IMR-90 (cell line): ENCODE measurements at places on chromosomes 5 and 9. TPM values are rescaled to one million over a fixed set of nuclear protein-coding genes. Genes with fewer than 3 reads are reported as not detected.

DNA sequence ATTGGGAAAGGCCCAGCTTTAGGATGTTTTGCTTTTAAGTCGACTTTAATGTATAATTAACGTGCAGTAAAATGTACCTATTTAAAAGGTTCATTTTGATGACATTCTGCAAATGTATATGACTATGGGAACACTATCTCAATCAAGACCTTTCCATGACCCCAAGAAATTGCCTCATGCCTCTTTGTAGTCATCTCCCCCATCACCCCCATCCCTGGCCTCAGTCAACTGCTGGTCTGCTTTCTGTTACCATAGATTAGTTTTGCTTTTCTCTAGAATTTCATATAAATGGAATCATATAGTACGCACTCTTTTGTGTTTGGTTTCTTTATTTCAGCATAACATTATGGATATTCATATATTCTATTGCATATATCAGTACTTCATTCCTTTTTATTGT is 80.7 kb upstream of the C9orf72 start:
- no peak for DNase-seq

TLR4 gene
- not detected in 2 replicates for polyA plus RNA-seq

MARVELD2 gene
- 0.29 and 0.51 TPM in 2 replicates for polyA plus RNA-seq

IFNA13 gene
- not detected in 2 replicates for polyA plus RNA-seq

ADAMTS13 gene
- 2.8 and 3.1 TPM in 2 replicates for polyA plus RNA-seq

- DNase-seq: no peak
Observed at GRCh38 chr9:37466037-37466709, 923 bp upstream of the ZBTB5 start.

VCAN gene
- polyA plus RNA-seq: 45.3 and 47.5 TPM in 2 replicates
